Trophoblast cell (in vitro differentiated cells and primary cell): ENCODE measurements at places on chromosomes 3 and 15.

GRCh38 chr3:68089572-68090011 is 435.2 kb upstream of the SUCLG2 start:
- DNase-seq: no peak

DNA sequence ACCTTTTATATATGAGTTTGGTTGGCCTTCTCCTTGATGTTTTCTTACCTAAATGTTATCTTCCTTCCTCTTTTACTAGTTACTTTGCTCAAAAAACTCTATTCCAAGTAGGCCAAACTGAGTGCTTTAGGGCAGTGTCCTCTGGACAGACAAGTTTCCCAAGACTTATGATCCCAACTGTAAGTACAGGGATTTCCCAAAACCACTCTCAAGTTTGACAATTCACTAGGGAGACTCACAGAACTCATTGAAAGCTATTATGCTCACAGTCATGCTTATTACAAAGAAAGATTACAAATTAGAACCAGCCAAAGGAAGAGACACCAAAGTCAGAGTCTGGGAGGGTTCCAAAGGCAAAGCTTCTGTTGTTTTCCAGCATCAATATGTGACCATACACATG is 534.2 kb upstream of the ALCAM start:
- DNase-seq: no peak

DNA sequence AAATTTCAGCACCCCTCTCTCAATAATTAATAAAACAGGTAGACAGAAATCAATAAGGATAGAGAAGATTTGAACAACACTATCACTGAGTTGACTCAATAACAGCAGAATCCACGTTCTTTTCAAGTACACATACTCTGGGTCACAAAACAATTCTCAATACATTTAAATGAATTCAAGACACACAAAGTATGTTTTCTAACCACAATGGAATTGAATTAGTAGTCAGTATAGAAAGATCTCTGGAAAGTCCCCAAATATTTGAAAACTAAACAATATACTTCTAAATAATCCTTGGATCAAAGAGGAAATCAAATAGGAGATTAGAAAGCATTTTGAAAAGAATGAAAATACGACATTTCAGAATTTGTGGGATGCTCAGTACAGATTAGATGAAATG is 40.0 kb downstream of the TKT start:
- no peak for DNase-seq

- no peak for DNase-seq
Measured at GRCh38 chr3:94158512-94158911, 95.7 kb downstream of the NSUN3 start.

- no peak for DNase-seq
Measured at GRCh38 chr3:108209579-108209978, 12.6 kb downstream of the IFT57 start.

DNA sequence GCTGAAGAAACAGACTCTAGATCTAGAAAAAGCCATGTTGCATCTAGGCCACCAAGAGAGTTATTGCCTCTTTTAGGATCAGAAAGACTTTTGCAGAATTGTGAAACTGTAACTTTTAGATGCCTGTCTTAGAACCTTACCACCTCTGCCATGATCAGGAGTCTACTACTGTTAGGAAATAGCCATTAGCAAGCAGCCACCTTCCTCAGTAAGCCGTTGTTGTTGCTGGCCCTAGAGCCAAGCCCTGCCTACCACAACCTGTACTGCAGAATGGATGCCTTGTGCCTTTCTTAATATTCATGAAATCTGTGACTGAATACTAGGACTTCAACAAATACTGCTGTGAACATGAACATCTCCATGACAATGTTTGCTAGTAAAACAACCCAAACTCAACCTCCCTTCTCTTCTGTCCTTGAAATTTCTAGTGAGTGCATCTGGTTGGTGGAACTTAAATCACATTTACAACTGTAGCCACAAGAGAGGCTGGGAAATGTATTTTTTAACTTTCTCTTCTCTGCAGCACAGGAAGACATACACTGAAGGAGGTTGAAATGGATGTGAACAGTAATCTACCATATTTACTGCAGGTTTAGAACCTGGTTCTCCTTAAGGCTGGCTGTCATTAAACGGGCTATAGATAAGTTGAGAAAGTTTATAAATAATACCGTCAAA is 20.7 kb downstream of the RASA2 start:
- no peak for DNase-seq

DNA sequence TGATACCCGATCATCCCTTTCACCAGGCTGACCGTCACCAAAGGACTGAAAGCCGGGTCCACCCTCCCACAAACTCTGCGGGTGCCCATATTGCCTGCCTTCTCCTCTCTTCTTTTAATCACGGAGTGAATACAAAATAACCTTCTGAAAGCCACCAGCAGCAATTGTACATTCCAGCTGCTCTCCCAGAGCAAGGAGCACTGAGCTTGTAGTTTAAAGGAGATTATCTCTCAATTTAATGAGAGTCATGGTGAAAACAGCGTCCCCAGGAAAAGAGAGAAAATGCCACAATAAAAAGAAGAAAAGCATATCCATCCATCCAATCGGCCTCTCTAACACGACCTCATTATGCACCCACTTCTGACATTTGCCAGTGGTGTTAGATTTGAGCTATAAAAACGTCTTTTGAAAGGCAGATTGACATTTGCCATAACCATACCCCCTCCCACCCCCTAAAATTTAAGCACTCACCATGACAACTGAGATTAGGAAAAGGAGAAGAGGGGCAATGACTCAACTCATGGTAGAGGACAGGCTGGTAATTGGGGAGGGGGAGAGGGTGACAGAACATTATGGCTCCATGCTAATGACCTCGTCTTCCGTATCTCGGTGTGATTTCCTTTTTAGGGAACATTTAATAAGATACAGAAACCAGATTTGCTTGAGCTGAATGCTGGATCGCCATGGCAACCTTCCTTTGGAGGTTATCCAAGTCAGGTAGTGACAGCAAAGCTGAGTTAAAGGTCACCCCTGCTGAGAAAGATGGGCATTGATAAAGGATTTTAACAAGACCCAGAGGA is 106.2 kb downstream of the ST8SIA2 start:
- DNase-seq: no peak
